DMS53 (cell line): ENCODE measurements at places on chromosomes 4 and X.

DNA sequence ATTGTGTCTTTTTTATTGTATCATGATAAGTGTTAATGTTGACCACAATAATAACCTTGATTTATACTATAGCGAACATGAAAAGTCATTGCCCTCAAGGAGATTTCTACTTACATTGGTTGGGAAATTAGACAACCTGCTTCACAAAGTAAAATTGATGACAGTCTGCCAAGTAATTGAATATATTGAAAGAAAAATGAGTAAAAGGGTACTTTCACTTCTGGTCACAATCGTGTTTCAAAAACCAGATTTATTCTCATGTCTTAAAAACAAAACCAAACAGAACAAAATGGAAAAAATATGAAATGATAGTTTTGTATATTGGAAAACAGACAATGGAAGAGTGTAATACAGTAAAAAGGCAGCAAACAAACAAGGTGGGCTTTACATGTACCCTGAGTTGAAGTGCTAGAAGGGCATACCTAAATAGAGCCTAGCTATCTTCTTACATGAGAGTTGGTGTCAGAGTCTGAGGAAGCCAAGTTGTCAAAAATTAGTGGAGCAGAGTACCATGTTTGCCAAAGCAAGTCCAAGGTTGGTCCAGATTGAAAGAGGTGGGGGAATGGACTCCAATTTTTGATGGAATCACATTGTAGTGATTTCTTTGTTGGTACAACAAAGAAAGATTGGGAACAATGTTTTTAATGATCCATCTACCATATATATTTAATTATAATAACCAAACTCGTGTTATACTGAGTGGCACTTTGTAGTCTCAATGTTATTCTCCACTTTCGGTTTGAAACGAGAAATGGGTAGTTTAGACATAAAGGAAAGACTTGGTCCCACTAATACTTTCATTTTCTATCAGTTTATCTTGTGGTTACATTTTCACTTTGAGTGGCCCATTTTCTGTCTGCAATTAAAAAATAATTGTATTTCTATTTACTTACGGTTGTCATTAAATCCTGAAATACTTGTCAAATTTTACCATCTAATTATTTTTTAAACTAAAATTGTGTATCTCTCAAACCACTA, 775.6 kb downstream of the STIM2 start:
- no peak for DNase-seq

DNA sequence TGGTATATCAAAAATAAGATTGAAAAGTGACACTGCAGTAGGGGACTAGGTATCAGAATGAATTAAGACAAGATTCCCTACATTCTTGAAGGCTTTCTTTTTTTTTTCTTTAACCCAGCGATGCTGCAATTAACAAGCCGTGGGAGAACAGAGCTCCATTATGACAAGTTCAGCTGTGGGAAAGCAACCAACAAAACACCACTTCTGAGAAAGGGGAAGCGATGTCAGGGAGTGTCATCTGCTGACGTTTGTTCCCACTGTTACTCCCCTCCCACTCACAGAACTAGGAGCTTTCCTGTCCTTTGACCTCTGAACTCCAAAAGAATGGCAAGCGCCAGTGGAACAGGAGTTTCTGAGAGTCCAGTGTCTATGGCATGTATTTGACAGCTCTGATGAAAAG, 90.2 kb upstream of the SLITRK2 start:
- DNase-seq = no peak

GRCh38 chrX:24339911-24340310, 20.5 kb upstream of the SUPT20HL1 start:
- no peak for DNase-seq

DNA sequence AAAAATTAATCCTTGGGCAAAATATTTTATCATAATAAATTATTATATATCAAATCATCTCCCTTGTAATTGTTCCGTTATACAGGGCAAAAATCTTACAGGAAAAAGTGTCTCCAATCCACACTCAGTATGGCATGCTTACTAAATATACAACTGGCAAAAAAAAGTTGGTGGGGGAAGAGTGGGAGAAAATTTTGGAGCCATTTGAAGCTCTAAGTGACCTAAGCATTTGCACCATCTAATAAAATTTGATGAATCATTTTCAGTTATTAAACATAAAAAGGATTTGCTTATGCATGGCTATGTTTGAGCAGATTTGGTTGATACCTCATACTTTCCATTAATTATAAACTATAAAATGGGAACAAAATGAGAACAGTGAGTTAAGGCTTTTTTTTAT, 68.1 kb upstream of the FAM9C start:
- DNase-seq = no peak

- no peak for DNase-seq
Observed at GRCh38 chr4:184939978-184940377, 78.3 kb upstream of the HELT start.
